ENCODE measurements at places on chromosomes 7 and 10.
A peak's percentile ranks its signal among the peaks of the same experiment; 100 is the strongest.

DNA sequence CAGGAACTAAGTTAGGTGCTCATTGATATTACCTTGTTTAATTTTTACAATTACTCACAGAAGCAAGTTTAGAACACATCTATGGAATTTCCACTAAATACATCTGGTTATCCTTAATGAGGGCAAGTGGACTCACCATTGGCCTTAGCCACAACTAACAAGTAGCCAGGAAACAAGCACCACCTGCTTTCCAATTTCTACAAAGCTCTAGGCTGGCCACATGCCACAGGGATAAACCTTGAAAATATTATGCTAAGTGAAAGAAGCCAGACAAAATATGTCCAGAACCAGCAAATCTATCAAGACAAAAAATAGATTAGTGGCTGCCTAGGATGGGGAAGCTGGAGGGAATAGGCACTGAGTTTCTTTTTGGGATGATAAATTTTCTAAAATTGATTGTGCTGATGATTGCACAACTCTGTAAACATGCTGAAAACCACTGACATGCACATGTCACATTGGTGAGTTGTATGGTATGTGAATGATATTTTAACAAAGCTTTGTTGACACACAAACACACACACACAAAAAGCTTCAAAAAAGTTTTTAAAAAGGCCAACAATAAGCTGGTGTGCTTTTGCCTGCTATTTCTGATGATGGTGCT lies 179.4 kb downstream of the CPEB3 start:
- DNase-seq, result no peak

- no peak for DNase-seq
Measured at GRCh38 chr10:71262027-71262426, 49.7 kb downstream of the UNC5B start.

GRCh38 chr7:24438232-24438631 lies 135.0 kb upstream of the PALS2 start:
- DNase-seq, result no peak

GRCh38 chr10:100970076-100970913 lies 991 bp downstream of the SEMA4G start:
- peak; percentile 21 for DNase-seq

DNA sequence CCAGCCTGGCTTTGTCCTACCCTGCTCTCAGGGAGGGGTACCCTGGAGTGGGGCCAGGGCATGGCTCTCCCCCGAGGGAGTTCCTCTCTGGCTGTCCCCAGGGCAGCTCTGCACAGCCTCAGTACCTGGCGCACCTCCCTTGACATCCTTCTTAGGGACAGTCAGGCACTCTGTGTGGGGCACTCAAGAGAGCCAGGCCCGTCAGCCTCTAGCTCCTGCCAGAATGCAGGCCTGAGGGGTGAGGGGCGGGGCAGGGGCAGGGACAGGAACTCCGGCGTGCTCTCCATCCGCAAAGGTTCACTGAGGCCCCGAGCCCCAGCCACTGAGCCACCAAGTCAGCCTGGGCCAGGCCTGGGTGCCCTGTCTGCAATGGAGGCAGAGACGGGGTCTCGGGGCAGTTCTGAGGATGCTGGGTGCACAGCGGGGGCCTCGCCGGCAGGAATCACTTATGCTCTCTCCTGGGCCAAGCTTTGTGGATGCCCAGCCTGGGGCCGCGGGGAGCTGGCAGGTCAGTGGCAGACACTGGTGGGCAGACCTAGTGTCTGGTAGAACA lies 10.1 kb downstream of the LIMK1 start:
- DNase-seq, result no peak

GRCh38 chr7:45978731-45979211 lies 57.7 kb upstream of the IGFBP3 start:
- DNase-seq, result no peak

DNA sequence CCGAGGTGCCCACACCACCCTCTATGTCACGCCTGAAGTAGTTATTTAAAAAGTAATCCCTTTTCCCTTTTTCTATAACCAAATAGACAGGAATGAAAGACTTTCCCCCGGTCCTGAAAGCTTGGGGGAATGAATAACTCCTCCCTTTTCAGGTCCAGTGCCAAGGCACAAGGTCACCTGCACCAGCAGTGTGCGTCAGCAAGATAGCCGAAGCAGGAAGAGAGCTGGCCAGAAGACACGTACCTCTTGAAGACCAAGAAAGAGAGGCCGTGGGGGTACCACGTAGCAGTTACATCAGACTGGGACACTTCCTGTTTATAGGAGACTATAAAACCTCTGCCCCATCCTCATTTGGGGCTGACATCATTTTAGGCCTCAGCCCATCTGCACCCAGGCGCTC lies 10.7 kb upstream of the AKR1B1 start:
- no peak for DNase-seq

DNA sequence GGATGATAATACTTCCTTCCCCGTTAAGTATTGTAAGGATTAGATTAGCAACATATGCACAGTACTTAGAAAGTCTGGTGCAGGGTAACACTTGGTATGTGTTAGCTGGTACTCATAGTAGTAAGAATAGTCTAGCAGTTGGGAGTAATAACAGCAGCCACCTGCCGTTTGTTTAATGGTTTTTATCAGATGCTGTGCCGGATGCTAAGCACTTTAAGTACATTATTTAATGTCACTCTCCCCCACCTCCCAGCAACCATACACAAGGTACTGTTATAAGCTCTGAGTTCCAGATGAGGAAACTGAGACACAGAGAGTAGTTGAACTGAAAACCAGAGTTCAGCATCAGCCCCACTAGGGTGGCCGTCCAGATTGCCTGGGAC lies 60.1 kb downstream of the ZMIZ1 start:
- no peak for DNase-seq

DNA sequence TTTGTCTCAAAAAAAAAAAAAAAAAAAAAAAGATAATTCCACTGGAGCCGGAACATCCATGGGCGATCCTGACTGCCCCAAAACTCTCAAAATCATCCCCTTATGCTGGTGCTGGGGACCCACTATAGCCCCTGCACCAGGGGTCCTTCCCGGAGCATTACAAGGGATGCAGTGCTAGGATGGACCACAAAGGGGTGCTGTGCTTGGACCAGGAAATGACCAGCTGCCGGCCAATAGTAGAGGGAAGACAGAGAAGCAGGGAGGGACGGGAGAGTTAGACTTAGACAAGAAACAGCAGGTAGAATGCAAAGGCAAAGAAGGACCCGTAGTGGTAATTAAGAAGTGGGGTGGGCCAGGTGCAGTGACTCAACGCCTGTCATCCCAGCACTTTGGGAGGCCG lies 40.5 kb downstream of the RCC1L start:
- no peak for DNase-seq

GRCh38 chr10:131242007-131242406 lies 69.5 kb downstream of the TCERG1L start:
- DNase-seq, result no peak

GRCh38 chr7:126533715-126534114 lies 719.0 kb downstream of the GRM8 start:
- DNase-seq, result no peak

- no peak for DNase-seq
Measured at GRCh38 chr7:80279760-80280159, 145.1 kb downstream of the GNAI1 start.

- no peak for DNase-seq
Measured at GRCh38 chr7:37728747-37729146, 45.2 kb downstream of the GPR141 start.

- DNase-seq, result no peak
Measured at GRCh38 chr10:92125144-92125543, 165.7 kb downstream of the CPEB3 start.

DNA sequence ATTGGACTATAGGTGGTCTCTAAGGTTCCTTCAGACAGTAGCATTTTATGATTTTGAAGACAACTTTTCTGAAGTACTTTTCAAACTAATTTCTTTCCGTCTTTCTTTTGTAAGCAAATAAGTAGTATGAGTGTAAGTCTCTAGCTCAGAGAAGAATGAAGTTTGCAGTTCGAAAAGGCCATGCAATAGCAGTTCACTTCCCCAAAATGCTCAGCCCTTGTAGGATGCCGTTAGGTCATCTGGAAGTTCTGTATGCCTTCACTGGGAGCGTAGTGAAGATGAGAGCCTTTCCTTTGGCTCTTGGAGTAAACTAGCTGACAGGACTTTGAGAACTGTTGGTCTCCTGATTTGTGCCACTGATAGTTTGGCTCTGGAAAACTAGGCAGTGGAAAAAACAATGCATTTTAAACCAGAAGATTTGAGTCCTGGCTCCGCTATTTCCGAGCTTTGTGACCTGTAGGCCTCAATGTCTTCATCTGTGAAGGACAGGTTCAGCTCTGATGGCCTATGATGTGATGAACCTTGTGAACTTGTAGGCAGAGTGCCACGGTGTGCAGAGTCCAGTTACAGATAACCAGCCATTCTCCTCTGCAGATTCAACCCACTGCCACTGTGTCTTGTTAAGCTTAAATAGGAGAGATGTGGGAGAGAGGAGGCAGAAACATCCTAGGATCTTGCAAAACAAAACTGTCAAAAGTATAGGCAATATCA lies 18.8 kb downstream of the SGPL1 start:
- DNase-seq, result no peak

DNA sequence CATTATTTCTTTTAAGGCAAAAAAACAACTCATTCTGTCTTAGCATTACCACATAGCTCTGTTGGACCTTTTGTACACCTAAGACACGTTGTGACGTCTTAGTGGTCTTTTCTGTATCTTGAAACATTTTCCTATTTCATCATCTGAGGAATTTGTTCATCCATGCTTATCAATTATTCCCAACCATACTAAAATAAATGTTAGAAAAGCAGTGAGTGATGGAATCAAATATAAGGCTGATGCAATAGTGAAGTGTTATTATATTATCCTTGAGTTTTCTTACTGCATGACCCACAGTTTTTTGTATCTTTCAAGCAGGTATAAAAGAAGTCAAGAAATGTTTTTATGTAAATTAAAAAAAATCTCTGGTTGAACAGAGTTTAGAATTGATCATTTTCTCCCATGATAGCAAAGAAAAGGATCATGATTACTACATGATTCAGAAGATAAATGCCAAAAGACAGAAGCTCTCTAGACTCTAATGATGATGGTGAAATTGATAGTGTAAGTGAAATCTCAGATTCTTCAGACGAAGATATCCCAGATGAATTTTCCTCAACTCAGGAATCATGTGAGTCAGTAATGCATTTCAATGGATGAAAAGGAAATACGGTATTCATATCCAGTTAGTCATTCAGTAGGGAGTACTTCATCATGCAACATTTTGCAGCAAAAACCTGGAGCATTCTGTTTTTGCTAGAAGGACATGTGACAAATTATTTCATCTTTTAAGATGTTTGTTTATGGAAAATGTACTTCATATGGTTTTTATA lies 51.4 kb downstream of the CELF2 start:
- no peak for DNase-seq

GRCh38 chr10:124737708-124738107 lies 6.5 kb downstream of the FAM53B start:
- DNase-seq, result no peak

GRCh38 chr10:6002809-6003510 lies 25.6 kb upstream of the IL15RA start:
- DNase-seq, result no peak

GRCh38 chr7:135845415-135846075 lies 96.9 kb upstream of the FAM180A start:
- DNase-seq, result no peak

GRCh38 chr7:137080516-137081203 lies 212.2 kb downstream of the CHRM2 start:
- DNase-seq, result no peak

DNA sequence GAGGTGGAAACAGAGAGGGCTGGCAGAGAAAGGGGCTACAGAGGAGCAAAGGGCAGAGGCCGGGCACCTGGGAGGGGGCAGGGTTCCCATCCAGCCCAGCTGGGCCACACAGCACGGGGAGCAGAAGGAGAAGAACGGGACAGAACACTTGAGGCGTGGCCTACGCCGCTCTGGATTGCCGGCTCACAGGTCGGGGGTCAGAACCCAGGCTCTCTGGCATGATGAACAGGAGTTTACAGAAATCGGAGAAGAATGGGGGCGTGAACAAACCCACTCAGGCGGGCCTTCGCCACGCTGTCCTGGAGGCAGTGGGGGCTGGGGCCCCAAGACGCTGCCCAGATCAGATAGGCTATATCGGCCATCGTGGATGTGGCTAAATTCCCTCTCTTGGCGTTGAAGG lies 362.2 kb upstream of the SHH start:
- no peak for DNase-seq

- DNase-seq, result no peak
Measured at GRCh38 chr7:17292843-17293242, 5.6 kb upstream of the AHR start.

DNA sequence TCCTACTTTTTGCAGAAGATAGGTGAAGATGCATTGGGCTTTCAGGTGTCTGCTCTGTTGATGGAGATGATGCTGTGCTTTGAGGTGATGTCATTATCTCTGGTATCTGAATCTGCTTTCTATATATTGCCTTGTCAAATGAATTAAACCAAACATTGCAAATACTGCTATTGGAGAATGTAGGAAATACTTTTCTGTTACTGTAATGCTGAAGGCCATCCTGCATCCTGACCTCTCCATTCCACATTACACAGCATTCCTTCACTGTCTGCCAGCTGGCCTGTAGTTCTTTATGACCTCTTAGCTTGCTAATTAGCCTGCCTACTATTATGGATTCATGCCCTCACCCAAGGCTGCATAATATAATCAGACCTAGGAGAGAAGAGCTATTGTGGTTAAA lies 73.2 kb downstream of the VCL start:
- DNase-seq, result no peak

GRCh38 chr7:64905133-64905532 lies 2.1 kb downstream of the ZNF273 start:
- DNase-seq, result no peak

GRCh38 chr10:124655191-124656112 lies 88.7 kb downstream of the FAM53B start:
- no peak for DNase-seq

- DNase-seq, result no peak
Measured at GRCh38 chr7:45224832-45225231, 67.2 kb downstream of the RAMP3 start.

- DNase-seq, result no peak
Measured at GRCh38 chr7:9407816-9408215, 974.4 kb downstream of the NXPH1 start.

DNA sequence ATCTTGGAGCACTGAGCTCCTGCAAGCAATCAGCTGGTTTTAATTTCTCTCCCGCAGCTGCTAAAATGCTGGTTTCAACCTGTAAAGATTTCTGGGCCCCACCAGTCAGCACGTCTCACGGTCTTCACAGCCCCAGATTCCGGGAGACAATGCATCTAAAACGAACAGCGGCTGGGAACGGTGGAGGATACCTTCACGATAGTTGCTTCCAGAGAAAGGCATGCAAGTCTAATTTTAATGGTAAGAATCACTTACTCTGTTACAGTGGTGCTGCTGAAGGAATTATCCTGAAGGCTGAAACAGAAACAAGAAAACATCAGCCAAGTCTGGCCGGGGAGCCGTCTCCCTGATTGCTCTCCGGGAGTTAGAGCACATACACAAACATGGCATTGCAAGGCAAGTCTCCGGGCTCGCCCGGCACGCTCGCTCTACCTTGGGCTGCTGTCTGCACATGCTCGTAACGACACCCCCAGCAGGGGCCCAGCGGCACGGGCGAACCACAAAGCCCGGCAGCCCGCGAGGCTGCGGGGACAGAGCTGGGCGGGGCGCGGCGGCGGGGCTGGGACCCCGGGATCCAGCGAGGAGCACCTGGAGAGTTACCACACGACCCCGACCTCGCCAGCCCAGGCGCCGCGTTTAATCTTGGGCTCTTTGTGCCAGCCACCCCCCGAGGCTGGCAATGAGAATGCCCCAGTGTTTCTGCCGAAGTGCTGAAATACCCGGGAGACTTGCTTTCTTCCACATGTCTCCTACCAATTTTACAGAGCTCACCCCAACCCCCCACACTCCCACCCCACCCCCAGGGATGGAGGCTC lies at the start of gene FAM13C:
Gene FAM13C, minus strand, starts transcription at position 406 of the 815 bp plus-strand sequence. Its CDS starts 89 bp downstream, at position 317.
- DNase-seq, result no peak

GRCh38 chr7:158468181-158468580 lies 119.4 kb downstream of the PTPRN2 start:
- DNase-seq, result no peak
